ENCODE measurements at places on chromosomes 6 and 20. TPM values are rescaled to one million over a fixed set of nuclear protein-coding genes. Genes with fewer than 3 reads are reported as not detected.

GRCh38 chr20:13059398-13060136 lies 50.8 kb downstream of the SPTLC3 start:
- peak; percentile 40 for DNase-seq

GRCh38 chr6:17419189-17419575 lies 25.8 kb downstream of the CAP2 start:
- DNase-seq = no peak

- DNase-seq = no peak
These were observed 115.6 kb downstream of the MTHFD1L start for GRCh38 chr6:150981095-150981494.

GRCh38 chr6:128311944-128312570 lies 208.3 kb downstream of the PTPRK start:
- no peak for DNase-seq

GRCh38 chr6:151310852-151311767 lies 71.3 kb downstream of the AKAP12 start:
- no peak for DNase-seq

DNA sequence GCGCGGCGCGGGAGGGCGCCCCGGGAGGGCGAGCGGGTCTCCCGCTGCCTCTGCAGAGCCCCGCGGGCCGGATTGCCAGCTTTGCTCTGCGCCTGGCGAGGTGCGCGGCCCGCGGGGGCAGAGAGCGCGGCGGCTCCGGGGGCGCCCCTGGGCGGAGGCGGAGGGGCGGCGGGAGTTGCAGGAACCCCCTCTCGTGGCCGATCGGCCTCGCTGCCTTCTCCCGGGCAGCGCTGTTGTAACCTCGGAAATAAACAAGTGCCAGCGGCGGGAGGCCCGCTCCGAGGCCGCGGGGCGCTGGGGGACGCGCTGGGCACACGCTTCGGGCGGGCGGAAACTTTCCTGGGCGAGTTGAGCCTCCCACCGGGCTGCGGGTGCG lies 1.2 kb downstream of the CDH4 start:
- peak; percentile 92 for DNase-seq

The EYA2 gene
- 1.7 TPM for total RNA-seq

The SLC22A7 gene
- total RNA-seq = not detected

The BPIFB2 gene
- total RNA-seq = not detected

The TMEM244 gene
- total RNA-seq = not detected

The CFAP61 gene
- 0.15 TPM for total RNA-seq
